ENCODE measurements at places on chromosomes 4 and X.

DNA sequence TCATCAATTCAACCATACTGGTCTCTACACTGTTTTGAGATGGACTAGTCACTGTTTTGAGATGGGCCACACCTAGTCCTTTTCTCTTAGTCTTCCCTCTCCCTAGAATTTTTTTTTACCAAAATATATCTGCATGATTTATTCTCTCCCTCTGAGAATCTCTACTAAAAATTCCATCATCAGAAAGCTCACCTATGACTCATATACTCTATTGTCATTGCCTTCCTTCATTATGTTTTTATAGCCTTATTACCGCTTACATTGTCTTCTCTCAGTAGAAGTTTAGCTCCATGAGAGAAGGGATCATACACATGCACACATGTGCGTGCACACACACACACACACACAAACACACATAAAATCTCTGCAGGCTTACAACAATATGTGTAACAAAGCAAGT lies 303.6 kb downstream of the PCDH10 start:
- DNase-seq = no peak

DNA sequence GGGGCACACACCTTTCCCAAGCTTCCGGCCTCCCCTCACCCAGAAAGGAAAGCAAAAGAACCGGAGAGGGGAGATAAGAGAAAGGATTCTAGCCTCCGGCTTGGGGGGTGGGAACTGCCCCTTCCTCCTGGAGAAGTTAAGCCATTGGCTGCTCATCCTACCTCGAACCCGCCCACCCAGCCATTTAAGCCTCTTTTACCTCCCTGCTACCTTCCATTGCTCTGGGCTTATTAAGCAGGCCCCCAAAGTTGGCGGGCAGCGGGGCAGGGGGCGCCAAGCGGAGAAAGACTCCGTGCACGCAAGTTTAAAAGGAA lies 2.3 kb downstream of the MAML3 start:
- no peak for DNase-seq

DNA sequence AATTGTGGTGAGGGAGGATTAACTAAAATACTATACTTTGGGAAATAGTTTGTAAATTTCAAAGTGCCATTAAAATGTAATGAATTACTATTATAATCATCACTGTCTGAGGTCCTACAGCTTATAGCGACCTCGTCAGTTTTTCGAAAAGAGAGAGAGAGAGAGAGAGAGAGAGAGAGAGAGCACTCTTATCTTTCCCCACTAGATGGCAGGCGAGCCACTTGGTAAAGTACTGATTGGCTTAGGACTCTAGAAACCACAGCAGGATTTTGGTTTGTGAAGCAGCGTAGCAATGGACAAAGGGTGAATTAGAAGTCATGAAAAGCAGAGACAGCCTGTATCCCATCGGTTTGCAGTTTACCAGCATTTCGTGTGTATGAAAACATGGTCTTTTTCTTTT lies 52.5 kb downstream of the LINC00632 start:
- DNase-seq = no peak

GRCh38 chr4:26839016-26839415 lies 21.6 kb upstream of the STIM2 start:
- DNase-seq = no peak

Data from stimulated activated CD4-positive, alpha-beta T cell treated with anti-CD3 and anti-CD28 coated beads, Interleukin-1b, Interleukin-23, amount 100 ng/mL, for 1 hour (primary cell).